ENCODE measurements at places on chromosomes 1 and 21.

GRCh38 chr1:205929496-205930194 is 13.6 kb downstream of the SLC26A9 start:
- DNase-seq: no peak

DNA sequence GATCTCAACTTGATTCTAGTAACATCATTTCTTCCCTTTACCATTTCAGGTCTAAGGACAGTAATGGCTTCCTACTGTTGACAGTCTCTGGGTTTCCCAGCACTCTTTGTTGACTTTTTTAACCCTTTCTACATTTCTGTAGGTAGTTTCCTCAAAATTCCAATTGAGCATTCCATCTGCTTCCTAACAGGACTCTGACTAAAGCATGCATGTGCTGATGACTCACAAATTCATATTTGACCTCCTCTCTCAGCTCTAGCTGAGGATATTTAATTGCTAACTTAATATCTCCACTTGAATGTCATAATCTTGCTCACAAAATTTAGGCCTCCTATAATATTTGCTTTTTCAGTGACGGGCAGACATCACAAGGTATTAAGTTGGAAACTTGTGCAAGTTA is 93.3 kb upstream of the ZNHIT6 start:
- DNase-seq: peak; percentile 2

DNA sequence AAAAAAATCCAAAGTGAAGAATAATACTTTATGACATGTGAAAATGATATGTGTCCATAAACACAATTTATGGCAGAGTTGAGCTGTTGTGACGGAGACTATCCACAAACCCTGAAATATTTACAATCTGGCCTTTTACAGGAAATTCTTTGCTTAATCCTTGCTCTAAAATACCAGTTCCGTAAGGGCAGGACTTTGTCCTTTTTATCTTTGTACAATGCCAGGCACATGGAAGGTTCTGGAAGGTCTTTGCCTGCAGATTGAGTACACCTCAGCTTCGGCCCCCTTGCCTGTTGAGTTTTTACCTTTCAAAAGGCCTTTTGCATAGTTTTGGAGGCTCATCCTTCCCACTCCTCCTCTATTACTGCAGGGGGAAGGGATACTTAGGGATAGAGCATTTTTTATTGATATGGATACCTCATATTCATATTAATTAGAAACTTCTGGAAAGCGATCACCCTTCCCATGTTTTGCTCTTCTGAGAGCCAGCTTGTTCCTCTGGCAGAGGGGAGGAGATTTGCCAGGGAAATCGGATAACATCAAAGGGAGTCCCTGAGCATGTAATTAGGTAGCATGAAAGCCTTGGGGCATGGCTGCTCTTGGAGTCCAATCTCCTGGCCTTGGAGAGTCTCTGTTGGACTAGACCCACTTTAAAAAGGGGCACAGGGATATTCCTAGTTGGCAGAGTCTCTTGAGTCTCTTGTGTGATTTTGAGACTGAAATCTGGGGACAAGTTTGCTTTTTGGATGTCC is 217.1 kb downstream of the KCNJ6 start:
- no peak for DNase-seq

GRCh38 chr1:36386265-36387140 is 779 bp upstream of the STK40 start:
- peak; percentile 100 for DNase-seq

- no peak for DNase-seq
Measured at GRCh38 chr1:234489007-234489697, 10.2 kb upstream of the TARBP1 start.

Measured in mammary epithelial cell (primary cell).